Central memory CD4-positive, alpha-beta T cell (primary cell): ENCODE measurements at places on chromosomes 6 and 20.

DNA sequence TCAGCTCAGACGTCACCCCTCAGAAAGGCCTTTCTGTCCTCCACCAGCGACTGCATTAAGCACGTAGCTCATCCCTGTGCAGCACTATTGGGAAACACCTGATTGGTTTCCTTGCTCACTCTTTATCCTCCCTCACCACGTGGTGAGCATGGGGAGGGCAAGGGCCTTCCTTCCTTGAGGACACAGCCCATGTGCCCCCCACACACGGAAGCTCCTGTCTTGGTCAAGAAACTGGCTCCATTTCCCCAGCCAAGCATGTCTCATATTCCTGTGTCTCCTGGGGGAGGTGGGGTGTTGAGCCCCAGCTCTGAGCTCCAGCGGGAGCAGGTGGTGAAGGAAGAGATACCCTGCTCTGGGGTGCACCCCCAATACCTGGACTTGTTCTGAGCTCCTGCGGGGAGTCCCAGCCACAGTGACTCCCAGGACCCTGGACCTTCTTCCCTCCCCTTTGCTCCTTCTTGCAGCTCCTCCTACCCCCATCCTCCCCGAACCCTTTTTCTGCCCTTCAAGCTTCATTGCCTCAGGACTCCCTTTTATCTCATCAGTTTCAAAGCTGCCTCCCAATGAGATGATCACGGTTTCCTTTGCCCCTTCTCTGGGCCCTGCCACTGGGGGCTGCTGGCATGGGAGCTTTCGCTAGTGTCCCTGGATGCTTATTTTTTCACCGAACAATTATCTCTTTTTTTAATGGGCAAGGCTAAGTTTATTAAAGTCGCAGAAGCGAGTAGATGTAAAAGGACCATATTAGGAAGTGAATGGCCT lies 230.1 kb downstream of the TFAP2C start:
- no peak for DNase-seq

GRCh38 chr20:53087037-53087777 lies 115.0 kb downstream of the TSHZ2 start:
- no peak for DNase-seq

- no peak for DNase-seq
These were observed 3.8 kb downstream of the APCDD1L start for GRCh38 chr20:58511364-58511763.

GRCh38 chr6:112221561-112221960 lies 32.8 kb downstream of the LAMA4 start:
- no peak for DNase-seq

DNA sequence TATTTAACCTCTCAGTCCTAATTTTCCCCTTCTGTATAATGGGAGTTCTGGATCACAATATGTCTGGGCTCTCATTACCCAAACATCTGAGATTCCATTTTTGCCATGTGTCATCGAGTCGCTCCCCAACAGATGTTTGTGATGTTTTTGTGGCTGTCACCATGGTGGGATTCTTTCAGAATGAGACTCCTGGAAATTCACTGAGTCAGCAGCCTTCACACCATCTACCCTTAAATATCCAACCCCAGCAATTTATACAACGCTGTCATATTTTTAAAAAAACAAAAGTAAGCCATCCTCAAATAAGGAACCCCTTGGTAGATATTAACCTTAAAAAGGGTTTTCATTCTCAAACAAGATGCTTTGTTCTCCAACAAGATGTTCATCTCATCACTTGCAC lies 20.9 kb downstream of the NRSN1 start:
- DNase-seq, result no peak

DNA sequence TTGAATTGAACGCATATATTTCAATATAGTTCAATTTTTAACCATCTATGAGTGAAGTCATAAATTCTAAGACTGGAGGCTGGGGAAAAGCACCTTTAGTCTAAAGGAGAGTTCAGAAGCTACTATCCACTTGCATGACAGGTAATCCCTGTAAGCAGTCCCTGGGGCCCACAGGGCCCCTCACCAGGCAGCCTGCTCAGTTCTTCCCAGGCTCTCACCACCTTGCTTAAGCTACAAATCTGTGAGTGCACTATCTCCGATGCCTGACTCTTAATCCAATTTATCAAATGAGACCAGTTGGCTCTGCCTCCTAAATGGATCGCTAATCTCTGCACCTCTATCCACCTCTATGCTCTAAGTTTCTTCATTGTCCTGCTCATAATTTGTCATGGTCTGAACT lies 413.8 kb downstream of the PTPRT start:
- DNase-seq, result no peak

GRCh38 chr20:11902285-11902697 lies 15.4 kb upstream of the BTBD3 start:
- DNase-seq, result no peak

GRCh38 chr20:2162823-2163166 lies 61.2 kb downstream of the STK35 start:
- DNase-seq, result no peak

DNA sequence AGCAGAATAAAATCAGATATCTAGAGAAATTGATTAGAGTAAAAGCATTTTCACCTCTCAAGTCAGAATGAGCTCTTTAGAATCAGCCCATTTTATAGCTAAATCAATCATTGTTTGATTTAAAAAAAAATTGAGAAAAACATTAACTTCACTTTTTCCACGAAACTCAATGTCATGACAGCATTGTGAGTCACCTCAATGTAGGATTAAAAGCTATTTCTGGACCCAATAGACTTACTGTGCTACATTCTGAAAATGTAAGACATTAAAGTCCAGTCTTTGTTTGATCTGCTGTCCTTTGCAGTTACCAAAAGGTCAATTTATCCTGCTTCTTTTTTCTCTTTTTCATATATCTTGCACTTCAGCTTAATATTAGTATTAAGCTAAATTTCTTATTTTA lies 519.4 kb upstream of the ZNF337 start:
- DNase-seq, result no peak

DNA sequence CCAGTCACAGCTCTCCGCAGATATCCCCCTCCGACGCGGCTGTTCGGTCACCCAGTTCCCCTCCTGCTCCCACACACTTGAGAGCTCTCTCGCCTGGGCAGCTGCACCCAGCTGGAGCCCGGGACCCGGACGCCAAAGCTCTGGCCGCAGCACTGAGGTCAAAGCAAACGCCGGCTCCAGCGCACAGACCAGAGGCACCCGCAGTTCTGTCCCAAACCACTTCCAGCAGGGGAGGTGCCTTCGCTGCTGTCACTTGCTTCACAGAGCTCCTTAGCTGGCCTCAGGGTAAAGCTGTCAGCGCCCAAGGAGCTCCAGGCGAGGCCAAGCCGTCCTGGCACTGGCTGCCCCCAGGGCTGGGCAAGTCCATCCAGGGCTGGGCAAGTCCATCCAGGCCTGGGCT lies 27.9 kb downstream of the SLC2A4RG start:
- DNase-seq, result no peak

DNA sequence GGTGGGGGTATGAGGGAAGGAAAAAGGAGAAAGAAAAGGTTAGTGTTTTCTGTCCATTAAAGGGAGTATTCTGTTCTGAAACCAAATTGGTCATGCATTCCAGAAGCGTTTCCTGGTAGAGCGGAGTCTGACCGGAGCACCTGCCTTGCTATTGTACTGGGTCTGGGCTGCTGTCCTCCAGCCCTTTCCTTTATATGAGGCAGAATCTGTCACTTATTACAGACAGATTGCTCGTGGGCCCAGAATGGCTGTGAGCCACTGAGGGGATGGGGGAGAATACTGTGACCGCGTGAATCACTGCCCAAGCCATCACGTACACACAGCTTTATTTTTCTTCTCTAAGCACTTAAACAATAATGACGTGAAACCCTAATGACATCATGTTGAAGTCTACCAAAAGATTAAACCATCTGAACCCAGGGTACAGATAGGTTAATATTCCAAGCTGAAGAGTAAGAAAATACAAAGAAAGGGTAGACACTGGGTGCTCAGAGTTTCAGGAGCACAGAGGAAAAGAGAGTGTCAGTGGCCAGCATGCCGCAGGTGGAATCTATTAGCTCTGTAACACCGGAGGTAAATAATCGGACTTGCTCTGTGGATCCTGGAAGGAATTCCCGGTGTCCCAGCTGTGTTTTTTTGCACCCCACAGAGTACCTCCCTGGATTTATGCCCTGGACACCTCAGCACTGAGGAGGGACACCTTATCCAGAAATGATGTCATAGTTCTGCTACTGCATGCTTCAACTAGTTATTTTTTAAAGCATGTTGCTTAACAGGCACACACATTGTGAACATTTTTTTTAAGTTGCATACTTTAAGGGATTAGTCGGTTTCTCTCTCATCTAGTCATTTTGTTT lies 573.3 kb downstream of the PKHD1 start:
- DNase-seq, result no peak

DNA sequence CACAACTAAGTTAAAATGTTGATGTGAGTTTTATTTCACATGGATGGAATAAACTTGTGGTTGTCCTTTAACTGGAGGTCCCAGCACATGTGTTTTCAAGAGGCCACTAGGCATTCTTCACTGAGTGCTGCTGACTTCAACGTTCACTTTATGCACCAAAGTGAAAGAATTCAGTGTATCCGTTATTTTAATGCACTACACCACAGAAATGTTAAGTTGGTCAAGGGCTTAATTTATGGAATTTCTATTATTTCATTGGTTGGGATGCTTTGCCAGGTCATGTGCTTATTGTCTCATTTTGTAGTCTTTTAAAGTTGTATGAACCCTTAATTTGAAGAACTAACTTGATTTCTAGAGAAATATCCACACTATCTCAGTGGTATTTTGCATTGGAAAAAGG lies 106.4 kb downstream of the PPP1R14C start:
- DNase-seq, result no peak
